ENCODE measurements at places on chromosomes 16 and 17.

GRCh38 chr17:19260958-19261357, 23.8 kb downstream of the EPN2 start:
- peak; percentile 9 for DNase-seq

DNA sequence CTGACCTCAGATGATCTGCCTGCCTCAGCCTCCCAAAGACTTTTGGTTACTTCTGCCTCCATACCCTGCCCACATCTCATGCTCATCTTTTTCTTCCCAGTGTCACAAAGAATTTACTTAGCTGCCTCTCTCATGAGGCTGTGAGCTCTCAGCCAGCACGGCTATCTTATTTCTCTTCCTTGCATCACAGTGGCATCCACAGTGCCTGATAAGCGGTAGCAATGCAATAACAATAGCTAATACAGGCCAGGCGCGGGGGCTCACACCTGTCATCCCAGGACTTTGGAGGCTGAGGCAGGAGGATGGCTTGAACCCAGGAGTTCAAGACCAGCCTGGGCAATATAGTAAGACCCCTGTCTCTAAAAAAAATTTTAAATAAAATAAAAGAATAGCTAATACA, 15.5 kb upstream of the MARVELD3 start:
- no peak for DNase-seq

DNA sequence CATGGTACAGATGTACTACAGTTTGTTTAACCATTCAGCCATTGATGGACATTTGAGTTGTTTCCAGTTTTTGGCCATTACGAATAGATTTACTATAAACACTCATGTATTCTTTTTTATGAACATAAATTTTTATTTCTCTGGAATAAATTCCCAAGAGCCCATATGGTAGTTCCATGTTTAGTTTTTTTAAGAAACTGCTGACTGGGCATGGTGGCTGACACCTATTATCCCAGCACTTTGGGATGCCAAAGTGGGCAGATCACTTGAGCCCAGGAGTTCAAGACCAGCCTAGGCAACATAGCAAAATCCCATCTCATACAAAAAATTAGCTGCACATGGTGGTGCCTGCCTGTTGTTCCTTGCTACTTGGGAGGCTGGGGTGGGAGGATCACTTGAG, 30.3 kb downstream of the PRAC1 start:
- DNase-seq: no peak

DNA sequence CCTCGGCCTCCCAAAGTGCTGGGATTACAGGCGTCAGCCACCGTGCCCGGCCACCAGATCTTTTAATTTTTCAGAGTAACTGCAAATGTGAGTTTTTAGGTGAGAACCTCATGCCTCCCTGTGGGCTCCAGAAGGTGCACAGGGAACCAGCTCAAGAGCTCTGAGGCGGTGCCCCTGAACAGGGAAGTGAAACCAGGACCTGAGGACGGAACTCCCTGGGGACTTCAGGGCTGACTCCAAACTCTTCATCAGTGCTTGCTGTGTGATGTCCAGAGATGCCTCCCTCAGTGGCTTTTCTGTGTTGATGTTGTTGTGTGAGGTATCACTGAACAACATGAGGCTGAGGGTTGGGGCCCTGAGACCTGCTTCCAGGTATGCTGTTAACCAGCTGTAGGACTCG, 23.8 kb downstream of the SLC12A3 start:
- DNase-seq: no peak

DNA sequence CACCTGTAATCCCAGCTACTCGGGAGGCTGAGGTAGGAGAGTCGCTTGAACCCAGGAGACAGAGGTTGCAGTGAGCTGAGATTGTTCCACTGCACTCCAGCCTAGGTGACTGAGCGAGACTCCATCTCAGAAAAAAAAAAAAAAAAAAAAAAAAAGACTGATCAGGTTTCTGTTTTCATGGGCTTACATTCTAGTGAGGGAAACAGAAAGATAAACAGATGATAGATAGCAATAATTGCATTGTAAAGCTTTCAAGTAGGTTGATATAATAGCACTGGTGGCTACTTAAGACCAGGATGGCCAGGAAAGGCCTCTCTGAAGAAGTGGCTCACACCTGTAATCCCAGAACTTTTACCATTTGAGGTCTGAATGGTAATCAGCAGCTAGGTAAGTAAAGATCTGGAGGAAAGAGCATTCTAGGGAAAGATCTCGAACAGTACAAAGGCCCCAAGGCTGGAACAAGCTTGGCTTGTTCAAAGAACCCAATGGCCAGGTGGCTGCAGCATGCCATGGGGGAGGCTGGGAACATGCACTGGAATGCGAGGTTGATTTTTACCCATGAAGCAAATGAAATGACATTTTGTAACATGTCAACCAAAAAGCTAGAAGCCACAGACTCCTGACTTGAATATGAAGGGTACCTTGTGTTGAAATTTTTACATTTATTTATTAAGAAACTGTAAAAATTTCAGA, 108.3 kb upstream of the DHX40 start:
- DNase-seq: no peak

DNA sequence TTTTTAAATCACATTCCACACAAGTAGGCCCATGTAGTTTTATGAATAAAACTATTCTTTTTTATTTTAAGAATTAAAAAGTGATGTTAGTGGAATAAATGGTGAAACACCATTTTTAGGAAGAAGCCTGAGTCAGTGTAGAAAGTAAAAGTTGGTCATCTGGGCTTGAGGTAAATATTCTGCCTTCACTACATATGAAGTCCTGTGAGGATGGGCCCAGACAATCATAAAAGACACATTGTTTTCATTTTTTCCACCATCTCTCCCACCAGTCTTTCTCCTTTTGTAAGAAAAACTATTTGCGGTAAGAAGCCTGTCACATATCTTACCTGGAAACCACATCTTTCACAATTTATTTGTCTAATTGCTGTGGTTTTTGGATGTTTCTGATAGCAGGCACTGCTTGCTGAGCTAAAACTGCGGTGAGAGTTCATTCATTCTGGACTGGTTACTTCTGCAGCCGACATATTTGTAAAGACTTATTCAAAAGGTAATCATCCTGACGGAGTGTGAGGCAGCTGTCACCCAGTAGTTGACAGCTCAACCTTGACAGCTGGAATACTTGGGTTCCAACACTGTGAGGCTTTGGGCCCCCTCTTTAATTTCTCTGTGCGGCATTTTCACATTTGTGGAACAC, 10.6 kb upstream of the RFFL start:
- no peak for DNase-seq

DNA sequence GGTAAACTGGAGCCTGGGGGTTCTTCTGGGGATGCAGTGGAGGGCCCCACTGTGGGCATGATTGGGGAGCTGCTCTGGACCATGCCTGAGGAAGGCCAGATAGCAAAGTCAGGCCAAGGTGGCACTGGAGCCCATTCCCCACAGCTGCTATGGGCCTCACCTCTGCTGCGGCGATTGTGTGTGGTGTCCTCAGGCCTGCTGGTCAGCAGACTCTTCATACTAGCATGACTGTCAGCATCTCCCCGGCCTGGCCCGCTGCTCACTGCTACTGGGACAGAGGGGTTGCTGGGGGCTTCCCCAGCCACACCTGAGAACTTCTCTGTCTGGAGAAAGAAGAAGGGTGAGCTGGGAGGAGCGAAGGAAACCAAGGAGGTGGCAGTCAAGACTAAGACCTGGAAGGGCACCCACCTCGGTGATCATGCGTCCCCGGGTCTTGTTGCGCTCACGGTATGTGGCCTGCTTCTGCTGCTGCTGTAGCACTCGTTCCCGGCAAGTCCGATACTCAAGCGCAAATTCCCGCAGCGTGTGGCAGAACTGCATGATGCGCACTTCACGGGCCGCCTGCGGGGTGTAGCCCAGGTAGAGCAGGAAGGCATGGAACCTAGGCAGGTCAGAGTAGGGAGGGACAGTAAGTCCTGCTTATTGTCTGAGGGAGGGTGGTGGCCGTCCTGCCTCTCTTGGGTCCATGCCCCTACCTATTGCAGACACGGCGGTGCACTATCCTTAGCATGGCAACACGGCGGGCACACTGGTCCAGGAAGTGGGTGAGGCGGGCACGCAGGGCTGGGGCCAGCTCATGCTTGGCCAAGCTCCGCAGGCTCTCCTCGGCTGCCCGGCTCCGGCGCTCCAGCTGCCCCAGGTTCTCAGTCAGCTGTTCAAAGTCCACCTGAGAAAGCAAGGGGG, 3.2 kb downstream of the TMEM208 start:
- DNase-seq: no peak

DNA sequence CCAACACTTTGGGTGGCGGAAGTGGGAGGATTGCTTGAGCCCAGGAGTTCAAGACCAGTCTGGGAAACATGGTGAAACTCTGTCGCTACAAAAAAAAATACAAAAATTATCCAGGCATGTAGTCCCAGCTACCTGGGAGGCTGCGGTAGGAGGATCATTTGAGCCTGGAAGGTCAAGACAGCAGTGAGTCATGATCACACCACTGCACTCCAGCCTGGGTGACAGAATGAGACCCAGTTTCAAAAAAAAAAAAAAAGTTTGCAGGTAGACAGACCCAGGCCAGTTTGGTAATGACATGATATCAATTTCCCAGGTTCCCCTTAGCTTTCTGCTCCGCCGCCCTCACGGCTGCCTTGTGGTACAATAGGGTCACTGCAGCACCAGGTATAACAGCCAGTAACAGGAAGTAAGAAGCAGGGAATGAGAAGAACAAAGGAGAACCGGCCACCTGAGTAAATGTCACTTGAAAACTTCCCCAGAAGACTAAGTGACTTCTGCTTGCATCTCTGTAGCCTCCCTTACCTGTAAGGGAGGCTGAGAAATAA, 201.2 kb upstream of the HSBP1 start:
- no peak for DNase-seq

GRCh38 chr16:4393240-4393600, 21.6 kb downstream of the VASN start:
- peak; percentile 65 for DNase-seq

GRCh38 chr17:74274709-74275340, 791 bp downstream of the DNAI2 start:
- DNase-seq: no peak

DNA sequence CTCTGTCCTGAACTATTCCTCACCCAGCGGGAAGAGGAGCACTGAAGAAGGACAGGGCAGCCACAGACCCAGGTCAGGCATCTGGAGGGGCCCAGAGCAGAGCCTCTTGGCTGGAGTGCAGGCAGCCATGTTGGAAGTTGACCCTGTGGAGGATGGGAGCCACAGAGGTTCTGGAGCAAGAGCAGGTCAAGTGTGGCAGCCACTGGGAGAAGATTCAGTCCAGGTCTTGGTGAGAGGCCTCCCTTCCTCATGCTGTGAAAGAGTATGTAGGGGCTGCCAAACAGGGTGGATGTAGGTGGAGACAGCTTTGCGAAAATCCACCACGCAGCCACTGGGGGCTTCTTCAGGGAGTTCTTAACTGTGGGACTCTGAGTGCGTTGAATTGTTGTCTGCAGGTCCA, 590 bp upstream of the CD79B start:
- DNase-seq: no peak

GRCh38 chr17:70552230-70552981, 383.1 kb downstream of the KCNJ2 start:
- peak; percentile 34 for DNase-seq

DNA sequence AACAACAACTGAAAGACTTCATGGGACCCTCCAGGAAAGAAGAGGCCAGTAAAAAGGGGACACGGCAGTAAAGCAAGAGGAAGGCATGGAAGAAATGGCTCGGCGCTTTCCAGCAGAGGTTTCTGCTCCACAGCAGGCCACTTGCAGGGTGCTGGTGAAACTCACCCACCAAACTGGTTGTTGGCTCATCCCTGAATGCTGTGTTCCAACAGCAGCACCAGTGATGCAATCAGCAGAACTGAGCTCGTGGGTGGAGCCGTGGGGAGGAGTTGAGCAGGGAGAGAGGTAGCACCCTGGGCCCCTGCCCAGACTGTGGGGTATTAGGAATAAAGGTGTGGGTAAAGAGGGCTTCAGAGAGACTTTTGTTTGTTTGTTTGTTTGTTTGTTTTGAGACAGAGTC, 62.8 kb upstream of the ADCY9 start:
- no peak for DNase-seq

DNA sequence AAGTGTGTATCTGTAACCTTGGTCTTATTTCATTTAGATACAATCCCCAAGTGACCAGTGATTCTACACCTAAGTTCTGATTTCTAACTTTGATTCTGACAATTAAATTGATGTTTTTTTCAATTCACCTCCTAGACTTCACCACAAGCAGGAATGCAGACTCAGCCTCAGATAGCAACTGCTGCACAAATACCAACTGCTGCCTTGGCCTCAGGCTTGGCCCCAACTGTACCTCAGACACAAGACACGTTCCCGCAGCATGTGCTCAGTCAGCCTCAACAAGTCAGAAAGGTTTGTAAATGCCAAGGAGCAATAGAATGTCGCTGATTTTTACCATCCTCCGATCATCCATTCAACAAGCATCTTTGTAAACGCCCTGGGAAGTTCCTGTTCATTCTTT, 177.7 kb downstream of the MRTFB start:
- no peak for DNase-seq

DNA sequence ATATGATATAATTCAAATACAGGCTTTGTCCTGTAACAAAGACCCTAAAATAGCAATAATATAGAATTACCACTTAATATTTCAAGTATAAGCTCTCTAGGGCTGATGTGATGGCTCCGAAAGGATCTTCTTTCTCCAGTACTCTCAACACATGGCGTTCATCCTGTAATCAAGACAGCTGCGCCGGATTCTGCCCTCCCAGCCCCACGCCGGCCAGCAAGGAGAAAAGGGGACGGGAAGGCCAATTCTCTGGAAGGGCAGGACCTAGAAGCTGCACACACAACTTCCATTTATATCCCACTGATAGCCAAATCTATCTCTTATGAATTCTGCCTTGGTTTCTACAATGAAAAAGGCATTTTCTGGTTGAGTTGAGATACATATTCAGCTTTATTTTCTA, 32.0 kb downstream of the CCDC182 start:
- no peak for DNase-seq

DNA sequence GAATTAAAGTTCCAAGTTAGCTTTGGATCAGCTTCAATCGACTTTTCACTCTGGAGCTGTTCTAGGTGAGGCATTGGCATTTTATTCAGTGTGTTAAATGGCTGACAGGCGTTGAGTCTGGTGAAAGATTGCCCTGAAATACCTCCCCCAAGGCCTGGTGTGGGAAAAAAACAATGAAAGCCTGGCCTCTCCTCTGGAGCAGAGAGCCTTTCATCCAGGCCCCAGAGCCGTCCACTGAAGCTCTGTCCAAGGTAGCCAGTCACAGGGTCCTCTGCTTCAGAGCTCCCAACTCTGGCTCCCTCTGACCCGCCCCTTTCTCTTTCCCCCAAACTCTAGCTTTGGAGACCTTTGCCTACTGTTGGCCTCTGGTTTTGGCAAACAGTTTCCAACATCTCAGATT, 123.6 kb upstream of the CRHR1 start:
- no peak for DNase-seq

GRCh38 chr16:49562228-49562627, 188.6 kb downstream of the C16orf78 start:
- no peak for DNase-seq

GRCh38 chr17:78558181-78558850, 18.9 kb downstream of the DNAH17 start:
- DNase-seq: peak; percentile 29

DNA sequence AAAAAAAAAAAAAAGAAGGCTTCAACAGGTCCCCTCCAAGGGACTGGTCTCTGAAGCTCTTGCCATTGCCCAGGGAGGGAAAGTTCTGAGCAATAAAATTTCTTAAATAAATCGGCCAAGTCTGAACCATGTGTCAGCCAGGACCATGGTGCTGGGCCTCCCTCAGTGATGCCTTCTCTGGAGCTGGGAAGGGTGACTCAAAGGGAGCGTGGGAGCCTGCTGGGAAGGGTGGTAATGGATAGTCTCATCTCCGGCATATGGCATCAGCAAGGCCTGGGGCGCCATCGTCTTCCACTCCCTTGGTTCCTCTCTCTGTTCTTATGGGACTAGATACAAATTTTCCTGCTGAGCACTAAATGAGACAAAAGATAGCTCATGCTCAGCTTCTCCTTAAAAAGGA, 2.3 kb downstream of the VKORC1 start:
- peak; percentile 91 for DNase-seq

- peak; percentile 97 for DNase-seq
Measured at GRCh38 chr16:75304521-75305363, 53.3 kb upstream of the BCAR1 start.
